Cerebellar cortex (tissue), 1 donor: ENCODE measurements at places on chromosomes 12 and 14.

DNA sequence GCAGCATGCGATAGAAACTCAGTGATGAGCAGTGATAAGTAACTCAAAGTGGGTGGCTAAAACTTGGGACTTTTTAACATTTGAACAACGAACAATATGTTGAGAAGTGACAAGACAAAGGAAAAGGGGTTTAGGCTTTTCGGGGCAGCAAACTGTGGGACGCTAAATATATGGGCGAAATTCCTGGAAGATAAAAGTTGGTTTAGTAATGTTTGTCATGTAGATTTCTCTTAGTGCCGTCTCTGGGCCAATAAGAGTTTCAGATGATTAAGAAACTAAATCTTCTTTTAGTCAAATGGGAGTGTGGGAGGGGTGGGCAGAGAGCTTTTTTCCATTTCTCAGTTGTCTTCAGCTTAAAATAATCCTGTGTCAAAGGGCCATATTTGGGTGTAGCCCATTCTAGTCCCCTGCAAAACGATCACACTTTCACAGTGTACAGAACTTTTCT, 41.7 kb upstream of the FUT8 start:
- DNase-seq, result no peak

DNA sequence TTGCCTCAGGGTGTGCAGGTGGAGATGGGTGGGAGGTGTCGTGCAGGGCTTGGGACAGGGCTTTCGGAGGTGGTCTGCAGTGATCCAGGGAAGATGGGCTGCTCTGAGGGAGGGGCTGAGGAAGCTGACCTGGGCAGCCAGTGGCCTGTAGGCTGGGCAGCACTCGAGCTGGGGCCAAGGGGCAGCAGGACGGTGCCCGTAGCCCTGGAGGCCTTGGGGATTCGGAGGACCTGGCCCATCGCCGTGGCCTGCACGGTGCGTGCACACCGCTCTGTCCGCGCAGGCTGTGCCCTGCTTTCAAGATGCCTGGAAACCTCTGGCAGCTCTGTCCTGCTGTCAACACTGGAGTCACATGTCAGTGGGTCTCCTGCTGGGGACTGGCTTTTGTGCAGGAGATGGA, 9.1 kb downstream of the PACS2 start:
- DNase-seq, result no peak

- DNase-seq, result no peak
Measured at GRCh38 chr12:24555730-24556129, 393.2 kb downstream of the BCAT1 start.

- DNase-seq, result no peak
Measured at GRCh38 chr12:76738824-76739579, 24.9 kb upstream of the ZDHHC17 start.

- no peak for DNase-seq
Measured at GRCh38 chr12:67302162-67302561, 33.0 kb downstream of the CAND1 start.
